ENCODE measurements at places on chromosomes 3 and 15. TPM values are rescaled to one million over a fixed set of nuclear protein-coding genes. Genes with fewer than 3 reads are reported as not detected.

DNA sequence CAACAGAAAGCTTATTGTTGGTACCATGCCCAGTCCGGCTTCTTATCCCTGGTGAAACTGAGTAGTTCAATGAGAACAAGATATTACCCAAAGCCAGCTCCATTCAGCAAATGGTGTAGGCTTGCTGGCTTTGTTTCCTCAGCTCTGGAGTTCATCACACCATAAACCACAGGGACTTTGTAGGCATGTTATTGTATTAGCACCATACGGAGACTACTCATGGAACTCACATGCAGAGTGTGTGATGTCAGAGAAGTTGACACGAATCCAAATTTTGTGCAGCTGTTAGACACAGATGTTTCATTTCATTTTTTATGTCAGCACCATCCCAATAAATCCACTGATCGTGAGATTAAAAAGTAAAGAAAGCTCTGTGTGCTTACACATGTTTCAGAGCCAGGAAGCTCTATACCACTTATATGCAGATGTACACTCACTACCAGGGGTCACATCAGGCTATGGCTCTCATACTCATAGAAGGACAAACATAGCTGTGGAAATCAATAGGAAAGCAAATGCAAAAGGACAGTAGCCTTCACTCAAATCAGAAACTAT, 63.4 kb upstream of the LEKR1 start:
- DNase-seq = no peak

GRCh38 chr3:140285380-140285779, 350.4 kb downstream of the CLSTN2 start:
- no peak for DNase-seq

- DNase-seq = peak; percentile 50
Observed at GRCh38 chr3:132343018-132343612, 25.9 kb downstream of the ACP3 start.

- no peak for DNase-seq
Observed at GRCh38 chr3:43534675-43535074, 87.1 kb downstream of the ANO10 start.

- DNase-seq = no peak
Observed at GRCh38 chr3:179526989-179527391, 35.7 kb upstream of the ACTL6A start.

GRCh38 chr3:72727172-72727571, 121.1 kb downstream of the SHQ1 start:
- DNase-seq = no peak

The ZIC1 gene
- total RNA-seq = not detected

All from HCT116 (cell line).